ENCODE measurements at places on chromosomes 5 and 9.

DNA sequence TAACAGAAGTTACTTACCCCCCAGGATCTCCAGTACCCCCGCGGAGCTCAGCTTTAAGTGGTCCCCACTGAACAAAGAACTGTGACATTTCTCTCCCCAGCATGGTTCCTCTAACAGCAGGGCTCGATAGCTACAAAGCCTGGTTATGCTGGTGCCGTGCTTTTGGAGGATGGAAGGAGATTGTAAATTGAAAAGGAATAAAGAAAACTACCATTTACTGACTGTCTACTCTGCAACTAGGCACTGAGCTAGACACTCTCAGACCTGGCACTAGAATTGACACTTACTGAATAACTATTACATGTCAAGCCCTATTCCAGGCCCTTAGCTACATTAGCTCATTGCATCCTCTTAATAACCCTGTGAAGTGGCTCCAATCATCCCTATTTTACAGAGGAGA is 145.3 kb downstream of the TTLL11 start:
- no peak for DNase-seq

GRCh38 chr9:114898741-114899140 is 31.6 kb downstream of the TNFSF8 start:
- peak; percentile 53 for DNase-seq

- DNase-seq, result no peak
These were observed 32.4 kb downstream of the TLE1 start for GRCh38 chr9:81656871-81657337.

DNA sequence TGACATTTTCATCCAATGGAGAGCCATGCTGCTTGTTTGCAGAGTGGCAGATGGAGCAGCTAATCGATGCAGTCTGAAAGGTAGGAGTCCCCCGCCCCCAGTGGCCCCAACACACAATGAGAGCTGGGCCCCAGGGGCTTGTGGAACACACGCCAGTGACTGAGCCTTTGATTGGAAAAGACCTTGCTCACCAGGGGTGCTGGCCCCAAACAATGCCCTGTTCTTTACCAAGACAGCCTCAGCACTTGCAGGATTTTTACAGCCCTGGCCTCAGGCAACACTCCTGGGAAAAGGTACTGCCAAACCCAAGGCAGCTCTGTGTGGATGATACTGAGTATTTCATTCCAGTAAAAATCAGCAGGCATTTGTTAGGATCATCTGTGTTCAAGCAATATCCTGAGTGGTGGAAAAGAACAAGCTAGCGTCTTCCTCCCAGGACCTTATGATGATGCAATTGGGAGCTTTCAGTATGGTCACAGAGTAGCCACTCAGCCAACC is 276.8 kb upstream of the CLINT1 start:
- no peak for DNase-seq

- peak; percentile 52 for DNase-seq
These were observed 19.8 kb upstream of the NSD1 start for GRCh38 chr5:177113566-177114424.

- no peak for DNase-seq
These were observed 4.2 kb downstream of the ARID3C start for GRCh38 chr9:34624475-34625185.

- no peak for DNase-seq
These were observed 25.6 kb upstream of the SMC2 start for GRCh38 chr9:104068546-104068945.

DNA sequence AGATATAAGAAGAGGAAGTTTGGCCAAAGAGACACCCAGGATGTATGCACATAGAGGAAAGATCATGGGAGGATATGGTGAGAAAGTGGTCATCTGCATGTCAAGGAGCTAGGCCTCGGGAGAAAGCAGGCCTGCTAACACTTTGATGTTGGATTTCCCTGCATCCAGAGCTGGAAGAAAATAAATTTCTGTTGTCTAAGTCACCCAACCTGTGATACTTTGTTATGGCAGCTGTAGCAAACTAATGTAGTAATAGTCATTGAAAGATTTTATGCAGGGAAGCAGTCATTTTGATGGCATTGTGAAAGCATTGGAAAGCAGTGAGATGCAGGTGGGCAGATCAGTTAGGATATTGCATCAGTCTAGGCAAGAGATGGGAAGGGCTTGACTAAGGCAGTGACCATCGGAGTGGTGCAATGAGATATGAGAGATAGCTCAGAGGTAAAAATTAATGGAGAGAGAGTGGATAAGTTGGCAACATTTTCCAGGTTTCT is 24.5 kb upstream of the FOCAD start:
- no peak for DNase-seq

GRCh38 chr5:107668154-107669095 is 2.3 kb downstream of the EFNA5 start:
- no peak for DNase-seq

GRCh38 chr5:136856648-136857047 is 491.3 kb upstream of the TRPC7 start:
- DNase-seq, result no peak

DNA sequence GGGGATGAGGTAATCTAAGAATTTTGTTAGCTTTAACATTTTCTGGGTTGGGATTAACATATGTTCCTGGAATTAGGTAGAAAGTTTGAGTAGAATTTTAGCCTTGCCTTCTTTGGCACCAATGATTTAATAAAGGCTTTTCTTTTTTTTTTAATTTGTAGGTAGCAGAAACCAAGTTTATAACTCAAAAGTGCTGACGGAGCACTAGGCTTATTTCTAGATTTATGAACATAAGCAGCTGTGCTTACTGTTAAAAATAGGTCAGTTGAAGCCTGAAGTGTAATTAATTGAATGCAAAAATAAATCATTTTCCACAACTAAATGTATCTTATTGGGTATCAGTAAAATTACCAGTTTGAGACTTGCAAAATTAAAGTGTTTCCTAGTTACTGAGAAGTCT is 62.4 kb downstream of the TAF11L14 start:
- DNase-seq, result no peak

GRCh38 chr9:13118313-13118712 is 161.2 kb downstream of the MPDZ start:
- no peak for DNase-seq

GRCh38 chr9:127085186-127085585 is 37.2 kb downstream of the ANGPTL2 start:
- DNase-seq, result no peak

DNA sequence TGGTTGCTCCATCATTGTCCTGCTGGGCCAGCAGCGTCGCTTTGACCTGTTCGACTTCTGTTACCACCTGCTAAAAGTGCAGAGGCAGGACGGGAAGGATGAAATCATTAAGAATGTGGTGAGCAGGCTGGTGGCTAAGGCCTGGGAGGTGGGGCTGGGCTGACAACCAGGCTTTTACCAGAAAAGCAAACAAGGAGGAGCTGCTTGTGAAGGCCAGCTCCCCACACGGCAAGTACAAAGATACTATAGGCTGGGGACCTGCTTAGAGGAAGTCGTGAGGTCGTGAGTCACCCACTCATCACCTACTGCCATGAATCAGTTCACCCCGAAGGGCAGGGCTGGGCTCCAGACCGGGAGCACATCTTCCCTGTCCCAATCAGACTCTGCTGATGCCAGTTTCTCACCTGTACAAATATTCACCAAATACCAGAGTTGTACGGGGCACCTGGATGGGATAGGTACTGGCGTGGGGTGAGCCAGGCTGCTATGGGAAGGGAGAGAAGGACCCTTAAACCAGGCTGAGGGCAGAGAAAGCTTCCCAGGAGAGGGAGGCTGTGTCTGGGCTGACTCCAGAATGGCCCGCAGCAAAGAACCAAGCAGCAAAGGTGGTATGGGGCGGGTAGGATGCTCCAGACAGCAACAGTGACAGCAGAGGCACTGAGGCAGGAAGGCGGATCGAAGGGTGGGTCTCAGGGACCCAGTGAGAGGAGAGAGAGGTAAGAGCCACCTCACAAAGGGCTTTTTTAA is 69.3 kb upstream of the NIPAL4 start:
- peak; percentile 8 for DNase-seq

- DNase-seq, result no peak
These were observed 7.2 kb upstream of the C1QTNF2 start for GRCh38 chr5:160377651-160378050.

GRCh38 chr9:75891277-75891741 is 836 bp downstream of the PCSK5 start:
- DNase-seq, result no peak

DNA sequence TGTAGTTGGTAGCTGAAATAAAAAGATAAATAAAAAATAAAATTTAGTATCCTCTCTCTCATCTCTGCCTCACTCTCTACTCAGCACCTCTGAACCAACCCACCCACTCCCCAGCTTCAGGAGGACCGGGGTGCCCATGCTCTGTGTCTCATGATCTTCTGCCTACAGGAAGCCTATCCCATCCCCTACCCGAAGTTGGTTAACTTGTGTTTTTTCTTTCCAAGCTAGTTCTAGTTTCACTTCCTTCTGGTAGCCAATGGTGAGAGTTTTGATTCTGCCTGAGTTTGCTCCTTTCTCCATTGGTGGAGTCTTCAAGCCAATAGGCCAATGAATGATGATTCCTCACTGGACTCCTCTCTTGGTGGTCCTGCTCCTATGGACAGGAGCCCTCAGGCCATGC is 32.1 kb downstream of the SNX24 start:
- DNase-seq, result no peak

GRCh38 chr9:92393686-92394085 is 10.7 kb downstream of the OGN start:
- no peak for DNase-seq

DNA sequence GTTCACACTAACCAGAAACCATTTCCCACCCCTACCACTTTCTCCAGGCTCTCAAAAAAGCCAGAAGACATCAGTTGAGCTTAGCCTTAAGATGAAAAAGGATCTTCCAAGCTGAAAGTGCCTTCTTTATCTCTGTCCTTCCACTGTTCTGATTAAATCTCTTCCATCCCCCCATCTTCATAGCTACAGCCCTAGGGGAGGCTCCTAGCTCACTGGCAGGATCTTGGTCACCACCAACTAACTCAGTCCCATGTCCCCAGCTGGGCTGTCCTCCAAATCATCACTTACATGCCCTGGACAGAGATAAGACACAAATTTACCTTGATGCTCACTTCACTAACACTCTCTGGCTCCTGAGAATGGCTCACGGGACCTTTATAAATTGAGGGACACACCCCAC is 14.3 kb downstream of the LCP2 start:
- no peak for DNase-seq

DNA sequence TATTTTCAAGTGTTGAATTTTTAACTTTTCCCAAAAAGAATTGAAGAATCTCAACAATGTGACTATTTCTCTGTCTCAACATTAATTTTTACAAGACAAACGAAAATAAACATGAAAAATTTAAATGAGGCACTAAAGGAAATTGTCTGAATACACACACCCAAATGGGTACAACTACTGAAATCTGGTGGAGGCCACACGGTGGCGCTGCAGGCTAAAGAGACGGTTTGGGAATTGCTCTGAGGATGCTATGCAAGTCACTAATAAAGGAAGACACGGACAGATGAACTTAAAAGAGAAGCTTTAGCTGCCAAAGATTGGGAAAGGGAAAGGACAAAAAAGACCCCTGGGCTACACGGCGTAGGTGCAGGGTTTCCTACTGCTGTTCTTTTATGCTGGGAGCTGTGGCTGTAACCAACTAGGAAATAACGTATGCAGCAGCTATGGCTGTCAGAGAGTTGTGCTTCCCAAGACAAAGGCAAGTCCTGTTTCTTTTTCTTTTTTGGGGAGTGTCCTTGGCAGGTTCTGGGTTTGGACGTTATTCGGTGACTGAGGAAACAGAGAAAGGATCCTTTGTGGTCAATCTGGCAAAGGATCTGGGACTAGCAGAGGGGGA is at the start of gene PCDHB10:
Gene PCDHB10, plus strand, starts transcription at position 244 of the 616 bp plus-strand sequence. Its CDS starts 200 bp downstream, at position 444.
- no peak for DNase-seq

DNA sequence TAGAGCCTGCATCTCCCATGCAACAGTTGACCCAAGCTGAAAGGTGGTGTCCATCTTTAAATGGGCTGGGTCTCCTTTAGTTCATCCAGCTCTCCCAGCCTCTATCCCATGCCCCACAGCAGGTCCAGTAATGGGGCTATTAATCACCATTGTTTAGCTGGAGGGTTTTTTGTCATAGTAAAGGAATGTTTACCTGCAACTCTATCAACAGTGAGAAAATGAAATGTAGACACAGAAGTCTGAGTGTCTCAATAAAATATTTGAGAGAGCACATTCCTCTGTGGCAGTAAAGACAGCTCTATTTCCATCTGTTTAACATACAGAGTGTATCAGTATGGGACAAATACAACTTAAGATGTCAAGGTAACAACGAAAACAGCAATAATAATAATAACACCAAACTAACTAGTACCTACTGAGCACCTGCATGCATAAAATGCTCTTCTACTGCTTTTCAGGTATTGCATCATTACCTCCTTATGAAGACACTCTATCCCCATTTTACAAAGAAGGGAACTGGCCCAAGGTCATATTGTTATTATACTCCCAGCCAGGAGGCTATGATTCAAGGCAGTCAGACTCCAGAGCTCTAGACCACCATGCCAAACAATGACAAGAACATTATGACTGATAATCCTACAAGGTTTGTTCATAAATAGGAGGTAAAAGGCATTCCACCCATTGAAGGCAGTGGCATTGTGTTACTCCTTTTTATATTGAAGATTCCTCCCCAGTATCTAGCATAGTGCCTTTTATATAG is 21.0 kb upstream of the C5orf58 start:
- no peak for DNase-seq

GRCh38 chr5:38607396-38607795 is 51.0 kb upstream of the LIFR start:
- DNase-seq, result no peak

DNA sequence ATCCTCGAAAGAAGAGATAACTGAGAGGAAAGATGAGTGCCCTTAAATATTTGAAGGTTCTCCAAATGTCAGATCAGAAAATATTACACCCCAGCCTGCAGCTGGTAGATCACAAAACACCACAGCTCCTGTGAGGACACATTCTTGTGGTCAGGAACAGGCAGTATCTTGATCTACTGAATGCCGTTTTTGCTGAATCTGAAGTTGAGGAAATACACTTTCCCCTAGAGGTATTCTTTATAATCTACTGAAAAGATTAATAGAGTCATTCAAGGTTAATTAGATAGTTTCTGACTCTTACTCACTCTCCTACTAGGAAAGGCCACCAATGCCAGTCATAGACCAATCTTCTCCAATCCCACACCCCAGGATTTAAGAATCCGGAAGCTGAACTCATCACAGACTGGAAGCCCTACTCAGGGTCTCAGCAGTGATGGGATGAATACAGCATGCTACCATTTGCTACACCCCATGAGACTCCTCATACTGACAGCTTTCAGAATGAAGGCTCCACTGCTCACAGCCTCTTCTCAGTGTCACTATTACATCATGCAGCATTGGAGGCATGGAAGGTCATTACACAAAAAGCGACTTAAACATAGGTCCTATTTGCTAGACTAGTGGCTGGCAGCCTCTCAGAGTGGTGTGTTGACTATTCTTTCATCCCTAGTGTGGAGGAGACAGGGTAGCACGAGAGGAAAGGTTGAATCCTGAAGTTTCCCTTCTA is 143.9 kb upstream of the SLC1A3 start:
- DNase-seq, result no peak

GRCh38 chr9:72955126-72955455 is 2.2 kb upstream of the ALDH1A1 start:
- DNase-seq, result no peak

- DNase-seq, result no peak
These were observed 7.3 kb downstream of the CRHBP start for GRCh38 chr5:76960004-76960625.

All from stimulated activated CD4-positive, alpha-beta T cell treated with anti-CD3 and anti-CD28 coated beads, Interleukin-1b, Interleukin-23, amount 100 ng/mL, for 1 hour (primary cell).